ENCODE measurements at places on chromosomes 7 and 10. TPM values are rescaled to one million over a fixed set of nuclear protein-coding genes. Genes with fewer than 3 reads are reported as not detected.

DNA sequence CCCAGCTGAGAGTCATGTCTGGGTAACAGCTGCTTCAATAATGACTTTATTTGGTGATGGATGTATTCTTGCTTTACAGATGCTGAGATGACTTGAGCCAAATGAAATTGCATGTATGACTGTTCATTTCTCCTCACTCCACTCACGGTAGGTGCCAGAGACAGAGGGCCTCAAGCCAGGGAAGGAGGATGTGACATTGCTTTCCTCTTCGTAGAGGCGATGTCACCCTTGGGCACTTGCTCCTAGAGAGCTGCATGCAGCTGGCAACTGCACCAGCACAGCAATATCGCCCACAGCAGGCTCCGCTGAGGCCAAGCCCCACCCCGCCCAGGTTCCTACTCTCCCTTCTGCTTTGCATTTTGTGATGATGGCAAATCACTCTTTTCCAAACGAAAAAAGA lies 116.6 kb upstream of the AOAH start:
- DNase-seq = no peak
- H3K27me3 ChIP-seq = no peaks in the 10 kb centered on the region
- no peak overlapping the region for H3K27ac ChIP-seq
- no peaks in the 10 kb centered on the region for H3K36me3 ChIP-seq
- no peaks in the 10 kb centered on the region for H3K4me1 ChIP-seq

- H3K27ac ChIP-seq = no peak overlapping the region
- H3K27me3 ChIP-seq = no peaks in the 10 kb centered on the region
- no peak for DNase-seq
- peaks cover 7% of the 10 kb centered on the region for H3K4me1 ChIP-seq
- H3K4me3 ChIP-seq = no peak overlapping the region
- no peaks in the 10 kb centered on the region for H3K36me3 ChIP-seq
These were observed 45.2 kb upstream of the TMEM213 start for GRCh38 chr7:138752518-138753149.

- no peaks in the 10 kb centered on the region for H3K36me3 ChIP-seq
- no peak overlapping the region for H3K27ac ChIP-seq
- peaks cover 34% of the 10 kb centered on the region for H3K27me3 ChIP-seq
These were observed 7.7 kb downstream of the NEURL1 start for GRCh38 chr10:103501186-103501585.

- DNase-seq = no peak
- H3K4me3 ChIP-seq = no peak overlapping the region
- peak overlapping the region; percentile 81 for H3K27ac ChIP-seq
- peaks cover 59% of the 10 kb centered on the region for H3K4me1 ChIP-seq
- H3K27me3 ChIP-seq = no peaks in the 10 kb centered on the region
- H3K36me3 ChIP-seq = peaks cover 7% of the 10 kb centered on the region
These were observed 46.8 kb downstream of the ZCCHC24 start for GRCh38 chr10:79398642-79399041.

DNA sequence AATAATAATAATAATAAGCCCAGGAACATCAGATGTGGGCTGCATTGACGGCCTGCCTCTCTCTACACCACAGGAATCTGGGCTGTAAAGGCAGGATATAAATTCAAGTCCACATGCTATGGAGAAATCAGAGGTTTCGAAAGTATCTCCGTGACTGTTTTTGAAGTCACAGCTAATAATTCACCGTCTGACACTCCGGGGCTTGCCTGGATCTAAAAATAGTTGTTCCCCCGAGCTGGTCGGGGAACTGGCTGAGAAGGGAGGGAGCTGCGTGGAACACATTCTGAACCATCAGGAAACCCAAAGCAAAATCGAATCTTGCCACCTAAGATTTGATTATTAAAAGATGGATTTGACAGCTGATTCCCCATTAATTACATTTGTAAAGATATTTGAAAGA lies 35.4 kb downstream of the KLF6 start:
- peak; percentile 67 for DNase-seq
- no peaks in the 10 kb centered on the region for H3K27me3 ChIP-seq
- no peaks in the 10 kb centered on the region for H3K36me3 ChIP-seq
- H3K4me1 ChIP-seq = no peaks in the 10 kb centered on the region

GRCh38 chr10:33352175-33352574 lies 17.7 kb upstream of the NRP1 start:
- no peaks in the 10 kb centered on the region for H3K36me3 ChIP-seq
- no peaks in the 10 kb centered on the region for H3K4me1 ChIP-seq
- no peak overlapping the region for H3K27ac ChIP-seq
- DNase-seq = no peak

Gene RTKN2
- 5.7 TPM for total RNA-seq

Gene KBTBD2
- total RNA-seq = 36.8 TPM

DNA sequence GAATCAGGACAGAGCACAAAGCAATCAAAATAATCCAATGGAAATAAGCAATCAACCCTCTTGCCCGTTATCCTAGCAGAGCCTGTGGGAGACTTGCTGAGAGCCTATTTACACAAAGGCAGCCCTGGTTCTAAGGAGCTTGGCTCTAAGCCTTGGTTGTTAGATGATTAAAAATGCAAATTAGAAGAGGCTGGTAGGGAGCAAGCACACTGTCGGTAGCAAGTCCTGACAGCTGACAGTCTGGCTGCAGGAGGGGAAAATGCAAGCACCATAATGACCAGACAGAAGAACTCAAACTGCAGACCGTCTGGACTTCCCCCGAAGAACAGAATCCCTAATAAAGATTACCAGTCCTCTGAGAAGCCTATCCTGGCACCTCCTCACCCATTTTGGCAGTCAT lies 131.8 kb upstream of the CTTNBP2 start:
- no peaks in the 10 kb centered on the region for H3K36me3 ChIP-seq
- no peaks in the 10 kb centered on the region for H3K27me3 ChIP-seq
- H3K4me1 ChIP-seq = no peaks in the 10 kb centered on the region

Gene JAKMIP3
- 0.42 TPM for total RNA-seq

DNA sequence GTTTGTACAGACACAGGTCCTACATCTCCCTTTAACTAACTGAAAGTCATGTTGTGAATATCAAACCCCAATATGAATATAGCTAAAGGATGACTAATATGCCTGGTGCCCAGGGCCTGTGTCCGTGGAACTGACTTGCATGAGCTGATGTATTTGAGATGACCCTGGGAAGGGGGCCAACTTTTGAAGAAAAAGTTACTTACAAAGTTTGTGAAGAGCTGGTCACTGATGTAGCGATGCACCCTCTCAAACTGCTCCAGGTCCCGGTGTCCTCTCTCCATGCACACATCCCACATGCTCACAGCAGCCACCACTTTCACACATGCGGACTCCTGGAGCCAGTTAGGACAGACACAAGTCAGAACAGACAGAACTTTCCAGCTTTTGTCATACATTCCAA lies 106.2 kb downstream of the ABCC2 start:
- H3K27me3 ChIP-seq = no peaks in the 10 kb centered on the region
- H3K36me3 ChIP-seq = no peaks in the 10 kb centered on the region
- H3K27ac ChIP-seq = no peak overlapping the region
- no peak overlapping the region for H3K4me3 ChIP-seq

GRCh38 chr7:139725077-139725476 lies 52.7 kb downstream of the HIPK2 start:
- no peak overlapping the region for H3K4me3 ChIP-seq
- DNase-seq = no peak
- H3K36me3 ChIP-seq = no peaks in the 10 kb centered on the region
- H3K27me3 ChIP-seq = no peaks in the 10 kb centered on the region
- H3K4me1 ChIP-seq = peaks cover 27% of the 10 kb centered on the region

- no peak overlapping the region for H3K4me3 ChIP-seq
- H3K27me3 ChIP-seq = peaks cover 73% of the 10 kb centered on the region
- H3K4me1 ChIP-seq = peaks cover 17% of the 10 kb centered on the region
- no peak for DNase-seq
These were observed 14.9 kb downstream of the KCNK18 start for GRCh38 chr10:117212176-117212575.

GRCh38 chr10:61852261-61852660 lies 49.2 kb upstream of the ARID5B start:
- H3K36me3 ChIP-seq = no peaks in the 10 kb centered on the region
- H3K4me1 ChIP-seq = no peaks in the 10 kb centered on the region
- no peak overlapping the region for H3K27ac ChIP-seq
- H3K4me3 ChIP-seq = no peak overlapping the region

DNA sequence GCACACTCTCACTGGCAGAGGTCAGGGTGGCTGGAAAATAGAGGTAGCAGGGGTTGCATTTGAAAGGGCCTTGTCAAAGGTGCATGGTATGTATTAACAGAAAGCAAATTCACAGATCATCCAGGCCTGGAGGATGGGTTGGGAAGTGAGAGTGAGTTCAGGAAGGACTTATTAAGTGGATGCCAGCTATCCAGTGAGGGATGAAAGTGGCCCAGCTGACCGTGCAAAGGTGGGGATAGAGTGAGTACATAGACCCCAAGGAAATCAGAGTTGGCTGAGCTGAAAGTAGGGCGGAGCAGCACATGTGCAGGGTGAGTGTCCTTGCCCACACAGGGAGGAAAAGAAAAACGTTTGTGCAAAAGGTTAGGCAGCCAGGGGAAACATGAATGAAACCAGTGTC lies 58.1 kb downstream of the HECW1 start:
- no peak overlapping the region for H3K4me3 ChIP-seq
- no peaks in the 10 kb centered on the region for H3K36me3 ChIP-seq
- H3K27me3 ChIP-seq = peaks cover 23% of the 10 kb centered on the region
- H3K27ac ChIP-seq = no peak overlapping the region

Gene GPR15LG
- total RNA-seq = not detected

GRCh38 chr7:16399265-16399831 lies 22.0 kb downstream of the CRPPA start:
- no peaks in the 10 kb centered on the region for H3K36me3 ChIP-seq
- H3K4me3 ChIP-seq = no peak overlapping the region
- H3K27me3 ChIP-seq = no peaks in the 10 kb centered on the region
- H3K4me1 ChIP-seq = no peaks in the 10 kb centered on the region

DNA sequence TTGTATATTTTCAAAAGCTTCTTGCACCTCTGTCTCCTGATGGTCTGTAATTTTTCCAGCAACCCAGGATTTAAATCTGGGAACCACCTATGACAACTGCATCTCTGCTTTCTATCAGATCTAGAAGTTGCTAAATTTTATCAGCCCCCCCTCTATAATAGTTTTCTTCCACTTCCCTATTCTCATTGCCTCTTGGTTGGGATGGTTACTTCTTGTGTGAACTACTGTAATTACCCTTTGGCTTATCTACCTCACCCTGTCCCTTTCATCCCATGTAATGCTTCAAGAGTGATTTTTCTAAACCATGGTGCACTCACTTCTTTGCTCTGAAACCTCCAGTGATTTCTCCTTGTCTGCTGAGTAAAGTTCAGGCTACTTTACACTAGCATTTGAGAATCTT lies 92.3 kb downstream of the BMPR1A start:
- no peak overlapping the region for H3K27ac ChIP-seq
- no peaks in the 10 kb centered on the region for H3K4me1 ChIP-seq
- DNase-seq = no peak
- no peaks in the 10 kb centered on the region for H3K36me3 ChIP-seq
- H3K4me3 ChIP-seq = no peak overlapping the region

Gene VIPR2
- total RNA-seq = 0.50 TPM

GRCh38 chr7:83085299-83085698 lies 77.4 kb downstream of the PCLO start:
- no peak for DNase-seq
- no peaks in the 10 kb centered on the region for H3K27me3 ChIP-seq
- no peaks in the 10 kb centered on the region for H3K36me3 ChIP-seq
- no peak overlapping the region for H3K4me3 ChIP-seq
- no peaks in the 10 kb centered on the region for H3K4me1 ChIP-seq
- H3K27ac ChIP-seq = no peak overlapping the region

Gene SRRM3
- total RNA-seq = 2.0 TPM

Gene MRM2
- 23.0 TPM for total RNA-seq

GRCh38 chr10:132452216-132452650 lies 55.2 kb downstream of the PWWP2B start:
- H3K4me3 ChIP-seq = no peak overlapping the region
- H3K27me3 ChIP-seq = peaks cover under 1% of the 10 kb centered on the region
- H3K36me3 ChIP-seq = no peaks in the 10 kb centered on the region
- H3K4me1 ChIP-seq = peaks cover 46% of the 10 kb centered on the region

GRCh38 chr10:114266521-114266920 lies 27.5 kb downstream of the VWA2 start:
- no peak overlapping the region for H3K27ac ChIP-seq
- DNase-seq = peak; percentile 63
- H3K36me3 ChIP-seq = no peaks in the 10 kb centered on the region
- H3K27me3 ChIP-seq = no peaks in the 10 kb centered on the region
- peaks cover 5% of the 10 kb centered on the region for H3K4me1 ChIP-seq

GRCh38 chr7:92622030-92622429 lies 31.8 kb upstream of the FAM133B start:
- no peaks in the 10 kb centered on the region for H3K36me3 ChIP-seq
- no peaks in the 10 kb centered on the region for H3K27me3 ChIP-seq
- no peak overlapping the region for H3K4me3 ChIP-seq

Gene RGR
- total RNA-seq = not detected

DNA sequence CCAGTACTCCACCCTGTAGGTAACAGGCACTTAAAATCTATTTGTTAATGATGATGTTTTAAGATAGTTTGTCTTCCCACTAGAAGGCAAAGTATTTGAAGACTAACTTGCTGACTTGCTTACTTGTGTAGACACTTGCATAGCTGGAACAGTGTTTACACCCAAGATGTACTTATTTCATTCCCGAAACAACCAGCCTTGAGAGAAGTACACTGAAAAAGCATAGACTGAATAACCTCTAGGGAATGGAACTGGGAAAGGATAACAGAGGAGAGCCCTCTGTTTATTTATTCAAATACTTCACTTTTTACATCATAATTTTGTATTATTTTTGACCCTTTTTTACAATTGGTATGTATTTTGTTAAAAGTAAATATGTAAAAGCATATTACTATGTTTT lies 33.1 kb upstream of the TMEM26 start:
- no peaks in the 10 kb centered on the region for H3K27me3 ChIP-seq
- no peaks in the 10 kb centered on the region for H3K36me3 ChIP-seq
- no peak for DNase-seq
- no peak overlapping the region for H3K27ac ChIP-seq

- no peaks in the 10 kb centered on the region for H3K4me1 ChIP-seq
- no peaks in the 10 kb centered on the region for H3K36me3 ChIP-seq
- no peaks in the 10 kb centered on the region for H3K27me3 ChIP-seq
- DNase-seq = no peak
- no peak overlapping the region for H3K4me3 ChIP-seq
These were observed 366.9 kb downstream of the TNS3 start for GRCh38 chr7:47215049-47215448.

DNA sequence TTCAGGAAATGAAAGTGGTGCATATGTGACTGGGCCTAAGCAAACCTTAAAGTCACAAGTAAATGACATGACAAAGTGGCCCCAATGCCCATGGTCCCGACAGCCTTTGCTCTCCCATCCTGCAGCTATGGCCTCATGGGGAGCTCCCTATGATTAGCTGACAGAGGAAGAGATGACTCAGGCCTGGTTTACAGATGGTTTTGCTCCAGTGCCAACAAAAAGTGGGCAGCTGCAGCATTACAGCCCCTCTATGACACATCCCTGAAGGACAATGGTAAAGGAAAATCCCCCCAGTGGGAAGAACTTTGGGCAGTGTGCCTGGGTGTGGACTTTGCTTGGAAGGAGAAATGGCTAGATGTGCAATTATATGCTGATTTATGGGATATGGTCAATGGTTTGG lies 105.1 kb upstream of the ADCY1 start:
- no peaks in the 10 kb centered on the region for H3K4me1 ChIP-seq
- H3K4me3 ChIP-seq = no peak overlapping the region
- H3K27ac ChIP-seq = no peak overlapping the region
- H3K36me3 ChIP-seq = no peaks in the 10 kb centered on the region

Measured in left lung (tissue), 14 donors.